Gastroesophageal sphincter (tissue), 4 donors: ENCODE measurements at places on chromosomes 3 and 15.

GRCh38 chr3:178827285-178827856, 244.2 kb downstream of the ZMAT3 start:
- peaks cover 17% of the 10 kb centered on the region for H3K4me1 ChIP-seq
- H3K4me3 ChIP-seq = no peak overlapping the region
- no peaks in the 10 kb centered on the region for H3K27me3 ChIP-seq
- H3K36me3 ChIP-seq = no peaks in the 10 kb centered on the region
- no peak overlapping the region for H3K27ac ChIP-seq

- peaks cover 84% of the 10 kb centered on the region for H3K36me3 ChIP-seq
- H3K4me3 ChIP-seq = no peak overlapping the region
- peaks cover 4% of the 10 kb centered on the region for H3K4me1 ChIP-seq
These were observed 130.0 kb downstream of the FBN1 start for GRCh38 chr15:48515500-48515899.

GRCh38 chr3:118466795-118467330, 567.8 kb downstream of the IGSF11 start:
- no peaks in the 10 kb centered on the region for H3K4me1 ChIP-seq
- no peak overlapping the region for H3K27ac ChIP-seq
- H3K27me3 ChIP-seq = no peaks in the 10 kb centered on the region
- H3K36me3 ChIP-seq = no peaks in the 10 kb centered on the region
- no peak for ATAC-seq
- no peak overlapping the region for H3K4me3 ChIP-seq

DNA sequence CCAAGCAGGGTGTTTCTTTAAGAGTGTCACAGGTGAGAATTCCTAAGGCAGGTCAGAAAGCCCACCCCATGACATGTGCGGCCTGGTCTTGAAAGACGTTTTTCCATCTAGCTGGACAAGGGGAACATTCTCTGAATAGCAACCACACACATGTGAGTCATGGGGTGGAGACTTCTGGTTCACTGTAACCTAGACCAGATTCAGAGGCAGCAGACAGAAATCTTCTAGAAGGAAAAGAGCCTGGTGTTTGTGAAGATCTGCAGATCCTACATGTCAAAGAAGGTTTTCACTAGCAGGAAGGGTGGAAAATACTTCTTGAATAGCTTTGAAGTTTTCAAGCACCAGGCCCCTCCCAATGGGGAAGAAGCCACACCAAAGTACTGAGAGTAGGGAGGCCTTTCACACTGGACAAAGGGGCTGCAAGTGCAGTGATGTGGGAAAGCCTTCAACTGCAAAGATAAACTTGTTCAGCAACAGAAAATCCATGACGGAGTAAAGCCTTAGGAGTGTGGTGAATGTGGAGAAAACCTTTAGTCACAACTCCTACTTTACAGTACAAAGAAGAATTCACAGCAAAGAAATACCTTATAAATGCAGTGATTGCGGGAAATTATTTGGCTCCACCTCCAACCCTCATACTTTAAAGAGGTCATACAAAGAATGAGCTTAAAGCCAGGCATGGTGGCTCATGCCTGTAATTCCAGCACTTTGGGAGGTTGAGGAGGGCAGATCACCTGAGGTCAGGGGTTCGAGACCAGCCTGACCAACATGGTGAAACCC, 17.6 kb downstream of the ADAM10 start:
- no peak overlapping the region for H3K4me3 ChIP-seq
- H3K4me1 ChIP-seq = peaks cover 8% of the 10 kb centered on the region
- H3K36me3 ChIP-seq = no peaks in the 10 kb centered on the region
- H3K27me3 ChIP-seq = no peaks in the 10 kb centered on the region
- H3K27ac ChIP-seq = no peak overlapping the region

GRCh38 chr15:91116113-91117067, 16.3 kb downstream of the SV2B start:
- H3K36me3 ChIP-seq = no peaks in the 10 kb centered on the region
- H3K4me1 ChIP-seq = no peaks in the 10 kb centered on the region
- H3K27me3 ChIP-seq = peaks cover 21% of the 10 kb centered on the region
- no peak for ATAC-seq
- no peak overlapping the region for H3K4me3 ChIP-seq

- H3K4me1 ChIP-seq = no peaks in the 10 kb centered on the region
- no peak overlapping the region for H3K4me3 ChIP-seq
- no peak for ATAC-seq
- H3K36me3 ChIP-seq = peaks cover 17% of the 10 kb centered on the region
These were observed 41.9 kb upstream of the SLC41A3 start for GRCh38 chr3:126125781-126126251.

DNA sequence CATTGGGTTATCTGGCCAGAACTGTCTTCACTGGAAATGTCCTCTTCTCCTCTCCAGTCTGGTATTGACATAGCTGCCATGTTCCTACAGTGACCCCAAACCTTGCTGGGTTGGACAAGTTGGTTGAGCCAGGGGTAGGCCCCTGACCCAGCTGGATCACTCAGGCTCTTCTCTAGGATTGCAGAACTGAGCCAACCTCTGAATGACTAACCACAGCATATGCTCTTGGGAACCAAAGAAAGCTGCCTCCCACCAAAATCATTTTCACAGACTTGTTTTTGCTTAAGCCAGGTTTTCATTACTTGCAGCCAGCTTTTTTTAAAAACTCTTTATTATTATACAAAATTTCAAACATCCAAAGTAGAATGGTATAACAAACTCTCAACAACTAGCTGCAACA, 41.4 kb downstream of the FSIP1 start:
- no peaks in the 10 kb centered on the region for H3K27me3 ChIP-seq
- H3K27ac ChIP-seq = no peak overlapping the region
- H3K4me3 ChIP-seq = no peak overlapping the region
- no peaks in the 10 kb centered on the region for H3K36me3 ChIP-seq

DNA sequence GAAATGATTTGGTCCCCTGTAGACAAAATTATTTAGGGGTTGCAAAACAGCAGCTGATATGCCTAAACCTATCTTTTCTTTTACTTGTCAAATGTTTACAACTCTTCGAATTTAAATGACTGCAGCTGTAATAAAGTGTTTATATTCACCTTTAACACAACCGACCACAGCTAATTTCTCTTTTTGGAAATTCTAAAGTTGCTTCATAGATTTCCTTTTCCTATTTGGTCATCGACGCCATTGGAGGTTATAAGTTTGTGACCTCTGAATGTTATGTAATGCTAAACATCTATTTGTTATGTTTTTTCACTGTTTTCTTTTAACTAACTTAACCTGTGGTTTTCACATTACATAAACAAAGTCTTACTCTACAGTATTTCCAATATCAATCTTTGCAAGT, 1094.9 kb upstream of the EPHA6 start:
- H3K27me3 ChIP-seq = no peaks in the 10 kb centered on the region
- H3K4me1 ChIP-seq = no peaks in the 10 kb centered on the region
- no peaks in the 10 kb centered on the region for H3K36me3 ChIP-seq

- no peaks in the 10 kb centered on the region for H3K36me3 ChIP-seq
- no peaks in the 10 kb centered on the region for H3K27me3 ChIP-seq
These were observed 8.3 kb downstream of the POLG start for GRCh38 chr15:89326316-89326715.

DNA sequence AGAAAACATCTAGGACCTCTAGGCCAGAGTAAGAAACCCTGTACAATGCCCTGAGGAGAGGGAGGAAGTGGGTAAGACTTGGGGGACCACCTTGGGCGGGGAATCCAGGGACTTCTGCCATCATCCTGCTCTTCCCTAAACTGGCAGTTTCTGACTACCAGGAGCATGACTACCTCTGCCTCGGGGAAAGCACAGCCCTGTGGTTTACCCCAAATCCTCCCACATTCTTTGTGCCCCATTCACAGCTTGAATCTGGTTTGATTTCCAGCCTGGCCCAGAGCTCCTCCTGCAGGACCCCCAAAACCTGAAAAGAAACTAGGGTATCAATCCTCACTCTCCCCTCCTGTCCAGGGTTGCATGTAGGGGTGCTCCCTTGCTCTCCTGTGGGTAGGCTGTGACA, 4.7 kb downstream of the C3orf18 start:
- H3K4me1 ChIP-seq = peaks cover 22% of the 10 kb centered on the region
- H3K4me3 ChIP-seq = no peak overlapping the region
- no peaks in the 10 kb centered on the region for H3K27me3 ChIP-seq

GRCh38 chr15:89657686-89658200, 2.5 kb upstream of the KIF7 start:
- H3K27ac ChIP-seq = no peak overlapping the region
- ATAC-seq = no peak
- no peak overlapping the region for H3K4me3 ChIP-seq

DNA sequence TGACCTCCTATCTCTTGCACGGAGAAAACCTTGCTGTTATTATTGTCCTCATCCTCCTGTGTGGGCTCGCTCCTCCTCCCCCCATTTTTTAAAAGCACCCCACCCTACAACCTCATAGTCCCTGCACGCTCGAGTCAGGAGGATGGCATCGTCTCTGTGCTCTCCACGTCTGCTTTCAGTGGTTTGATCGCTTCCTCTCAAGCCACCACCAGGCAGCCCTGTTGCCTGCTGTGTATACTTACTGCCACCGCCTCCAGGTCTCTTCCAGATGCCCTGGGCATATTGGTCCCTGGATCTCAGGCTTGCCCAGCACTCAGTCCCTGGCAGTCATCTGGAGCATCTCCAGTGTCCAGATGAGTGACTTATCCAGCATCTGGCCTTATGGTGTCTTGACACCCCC, 42.1 kb upstream of the GCNT3 start:
- H3K4me1 ChIP-seq = no peaks in the 10 kb centered on the region
- no peaks in the 10 kb centered on the region for H3K36me3 ChIP-seq
- ATAC-seq = no peak
- no peak overlapping the region for H3K27ac ChIP-seq

DNA sequence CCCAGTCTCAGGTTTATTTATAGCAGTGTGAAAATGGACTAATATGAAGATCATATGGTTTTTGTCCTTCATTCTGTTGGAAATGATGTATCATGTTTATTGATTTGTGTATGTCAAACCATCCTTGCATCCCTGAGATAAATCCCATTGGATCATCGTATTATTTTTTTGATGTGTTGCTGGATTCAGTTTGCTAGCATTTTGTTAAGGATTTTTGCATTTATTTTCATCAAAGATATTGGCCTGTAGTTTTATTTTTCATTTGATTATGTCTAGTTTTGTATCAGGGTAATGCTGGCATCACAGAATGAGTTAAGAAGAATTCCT, 34.3 kb downstream of the FAIM start:
- H3K4me1 ChIP-seq = no peaks in the 10 kb centered on the region
- no peak overlapping the region for H3K4me3 ChIP-seq
- H3K36me3 ChIP-seq = no peaks in the 10 kb centered on the region
- ATAC-seq = no peak
- no peaks in the 10 kb centered on the region for H3K27me3 ChIP-seq

GRCh38 chr15:52682200-52682599, 3.0 kb upstream of the ATOSA start:
- no peak overlapping the region for H3K27ac ChIP-seq
- no peaks in the 10 kb centered on the region for H3K27me3 ChIP-seq
- ATAC-seq = no peak
- H3K4me3 ChIP-seq = no peak overlapping the region
- peaks cover 2% of the 10 kb centered on the region for H3K4me1 ChIP-seq

DNA sequence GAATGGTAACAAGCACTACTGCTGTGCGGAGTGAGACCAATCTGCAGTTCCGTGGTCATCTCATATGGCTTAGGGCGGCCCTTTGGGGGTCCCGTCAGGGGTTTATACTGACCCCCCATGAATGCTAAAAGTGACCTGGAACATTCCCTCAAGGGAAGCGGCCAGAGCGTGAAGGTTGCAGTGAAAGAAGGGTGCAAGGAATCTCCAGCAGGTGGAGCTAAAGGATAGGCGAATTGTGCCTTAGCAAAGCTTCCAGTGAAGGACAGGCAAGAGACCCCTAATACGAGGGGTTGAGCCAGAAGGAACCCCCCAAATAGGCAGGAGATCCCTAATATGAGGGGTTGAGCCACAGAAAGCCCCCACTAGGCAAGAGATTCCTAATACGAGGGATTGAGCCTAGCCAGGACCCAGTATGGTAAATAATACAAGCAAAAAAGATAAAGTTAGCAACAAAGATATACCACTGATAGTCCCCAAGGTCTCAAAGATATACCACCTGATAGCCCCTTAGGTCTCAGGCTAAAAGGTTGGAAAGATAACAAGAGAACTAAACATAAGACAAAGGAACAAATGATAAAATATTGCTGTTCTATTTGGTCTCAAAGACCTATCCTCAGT, 32.8 kb downstream of the ZNF589 start:
- no peak overlapping the region for H3K27ac ChIP-seq
- no peak overlapping the region for H3K4me3 ChIP-seq
- H3K36me3 ChIP-seq = peaks cover 25% of the 10 kb centered on the region

- ATAC-seq = no peak
- no peaks in the 10 kb centered on the region for H3K4me1 ChIP-seq
- no peak overlapping the region for H3K27ac ChIP-seq
- H3K36me3 ChIP-seq = peaks cover 4% of the 10 kb centered on the region
These were observed 9.2 kb downstream of the RAB8B start for GRCh38 chr15:63198371-63199250.

DNA sequence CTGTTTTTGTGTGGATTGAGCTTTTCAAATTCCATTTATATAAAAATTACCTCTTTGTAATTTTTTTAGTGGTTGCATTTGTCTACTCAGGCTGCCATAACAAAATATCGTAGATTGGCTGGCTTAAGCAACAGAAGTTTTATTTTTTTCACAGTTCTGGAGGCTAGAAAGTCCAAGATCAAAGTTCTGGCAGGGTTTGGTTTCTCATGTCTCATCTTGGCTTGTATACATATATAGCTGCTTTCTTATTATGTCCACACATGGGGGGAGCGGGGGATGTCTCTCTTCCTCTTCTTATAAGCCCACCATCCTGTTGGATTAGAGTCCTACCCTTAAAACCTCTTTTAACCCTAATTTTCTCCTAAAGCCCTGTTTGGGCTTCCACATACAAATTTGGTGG, 28.5 kb downstream of the MGA start:
- no peak overlapping the region for H3K27ac ChIP-seq
- H3K27me3 ChIP-seq = no peaks in the 10 kb centered on the region
- no peak overlapping the region for H3K4me3 ChIP-seq
- ATAC-seq = no peak

DNA sequence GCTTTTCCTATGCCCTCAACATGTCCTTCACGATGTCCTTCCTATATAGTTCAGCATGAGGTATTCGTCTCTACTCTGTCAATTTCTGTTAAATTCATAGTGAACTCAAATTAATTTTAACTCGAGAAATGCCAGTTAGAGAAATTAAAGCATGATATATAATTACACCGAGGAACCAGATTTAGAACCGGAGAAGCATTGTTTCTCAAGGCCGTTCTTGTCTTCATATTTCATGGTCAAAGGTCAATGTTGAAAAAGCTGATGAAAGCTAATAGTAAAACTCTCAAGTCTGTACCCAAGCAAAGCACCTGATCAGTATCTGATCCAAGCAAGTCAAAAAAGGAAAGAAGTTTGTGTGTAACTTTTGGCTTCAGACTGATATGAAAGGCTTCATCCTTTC, 163.8 kb downstream of the ZBTB20 start:
- H3K4me1 ChIP-seq = no peaks in the 10 kb centered on the region
- H3K27me3 ChIP-seq = no peaks in the 10 kb centered on the region
- H3K4me3 ChIP-seq = no peak overlapping the region
- no peak overlapping the region for H3K27ac ChIP-seq
- H3K36me3 ChIP-seq = no peaks in the 10 kb centered on the region
- no peak for ATAC-seq

DNA sequence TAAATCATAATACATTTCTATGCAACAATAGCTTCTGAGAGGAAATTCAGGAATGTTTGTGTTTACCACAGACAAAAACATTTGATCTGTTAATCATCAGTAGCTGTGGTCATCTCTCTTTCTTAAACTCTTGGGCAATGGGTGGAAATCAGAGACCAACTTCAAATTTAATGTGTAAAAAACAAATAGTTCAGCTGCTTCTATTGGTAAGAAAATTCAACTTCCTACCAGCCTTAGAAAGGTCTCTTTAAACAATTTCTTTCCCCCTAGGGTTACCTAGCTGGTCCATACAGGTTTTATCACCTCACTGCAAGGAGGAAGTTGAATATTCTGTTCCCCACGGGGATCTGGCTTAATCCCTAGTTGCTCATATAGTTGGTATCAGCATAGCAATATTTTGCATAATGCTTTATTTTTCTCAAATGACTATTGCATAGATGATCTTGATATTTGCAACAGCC, 20.3 kb upstream of the PPP4R2 start:
- H3K4me1 ChIP-seq = no peaks in the 10 kb centered on the region
- no peaks in the 10 kb centered on the region for H3K27me3 ChIP-seq
- no peak overlapping the region for H3K4me3 ChIP-seq
